Activated T-helper 17 cell treated with anti-CD3 and anti-CD28 coated beads, Interleukin-2, amount 50 U/mL, for 72 hours (primary cell): ENCODE measurements at places on chromosomes 7 and 10.

DNA sequence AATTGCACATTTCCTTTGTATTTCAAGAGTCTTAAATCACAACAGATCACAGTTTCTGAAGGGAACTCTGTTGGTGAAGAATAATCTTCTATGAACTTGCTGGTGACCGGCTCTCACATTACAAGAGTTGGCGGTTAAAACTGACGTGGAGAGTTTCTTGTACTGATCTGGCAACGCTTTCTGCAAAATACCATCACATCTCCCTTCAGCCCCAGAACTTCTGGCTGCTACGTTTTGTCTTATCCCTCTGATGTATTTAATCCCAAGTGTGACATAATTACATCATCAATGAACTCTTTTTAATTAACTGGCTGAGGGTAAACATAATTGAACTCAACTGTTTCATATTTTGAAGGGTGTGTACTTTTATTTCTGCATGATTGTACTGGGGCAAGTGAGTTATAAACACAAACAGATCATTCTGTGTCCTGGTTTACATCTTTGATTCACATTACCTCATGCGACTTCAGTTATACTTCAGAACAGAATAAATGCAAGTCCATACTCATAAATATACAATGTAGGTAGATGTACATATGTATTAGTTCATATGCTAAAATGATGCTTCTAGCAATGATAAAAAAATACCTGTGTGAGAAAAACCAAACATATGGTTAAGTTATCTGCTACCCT lies 105.1 kb upstream of the NPVF start:
- H3K36me3 ChIP-seq, result no peaks in the 10 kb centered on the region
- no peaks in the 10 kb centered on the region for H3K4me1 ChIP-seq
- ATAC-seq, result no peak

- H3K27me3 ChIP-seq, result peaks cover 21% of the 10 kb centered on the region
- peak overlapping the region; percentile 94 for H3K27ac ChIP-seq
- ATAC-seq, result no peak
- H3K4me1 ChIP-seq, result peaks cover 21% of the 10 kb centered on the region
Observed at GRCh38 chr10:101043363-101043707, 12.3 kb downstream of the SFXN3 start.

DNA sequence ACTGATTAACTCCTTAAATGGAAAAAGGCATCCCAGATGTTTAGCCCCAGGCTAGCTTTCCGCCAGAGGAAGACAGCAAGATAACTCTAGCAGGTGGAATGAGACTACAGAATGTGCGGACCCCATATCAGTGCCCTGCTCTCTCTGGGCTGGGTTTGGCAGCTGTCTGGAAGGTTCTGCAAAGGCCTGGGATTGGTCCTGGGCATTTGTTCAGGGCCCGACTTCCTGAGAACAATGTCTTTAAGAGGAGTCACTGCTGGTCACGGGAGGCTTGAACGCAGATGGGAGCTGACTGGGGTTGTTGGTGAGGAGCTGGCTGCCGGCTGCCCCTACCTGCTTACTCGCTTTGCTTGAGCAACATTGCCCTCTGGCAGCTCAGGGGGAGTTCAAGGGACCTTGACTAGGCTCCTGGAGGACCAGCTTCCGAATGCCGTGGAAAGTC lies 130.6 kb upstream of the BTBD16 start:
- H3K36me3 ChIP-seq, result no peaks in the 10 kb centered on the region
- no peak overlapping the region for H3K4me3 ChIP-seq
- ATAC-seq, result no peak
- no peaks in the 10 kb centered on the region for H3K4me1 ChIP-seq
- H3K27ac ChIP-seq, result no peak overlapping the region

- ATAC-seq, result no peak
- H3K27me3 ChIP-seq, result peaks cover 6% of the 10 kb centered on the region
- no peaks in the 10 kb centered on the region for H3K4me1 ChIP-seq
- no peak overlapping the region for H3K4me3 ChIP-seq
- H3K36me3 ChIP-seq, result no peaks in the 10 kb centered on the region
- H3K27ac ChIP-seq, result no peak overlapping the region
Observed at GRCh38 chr7:50637725-50638643, 72.8 kb upstream of the DDC start.

DNA sequence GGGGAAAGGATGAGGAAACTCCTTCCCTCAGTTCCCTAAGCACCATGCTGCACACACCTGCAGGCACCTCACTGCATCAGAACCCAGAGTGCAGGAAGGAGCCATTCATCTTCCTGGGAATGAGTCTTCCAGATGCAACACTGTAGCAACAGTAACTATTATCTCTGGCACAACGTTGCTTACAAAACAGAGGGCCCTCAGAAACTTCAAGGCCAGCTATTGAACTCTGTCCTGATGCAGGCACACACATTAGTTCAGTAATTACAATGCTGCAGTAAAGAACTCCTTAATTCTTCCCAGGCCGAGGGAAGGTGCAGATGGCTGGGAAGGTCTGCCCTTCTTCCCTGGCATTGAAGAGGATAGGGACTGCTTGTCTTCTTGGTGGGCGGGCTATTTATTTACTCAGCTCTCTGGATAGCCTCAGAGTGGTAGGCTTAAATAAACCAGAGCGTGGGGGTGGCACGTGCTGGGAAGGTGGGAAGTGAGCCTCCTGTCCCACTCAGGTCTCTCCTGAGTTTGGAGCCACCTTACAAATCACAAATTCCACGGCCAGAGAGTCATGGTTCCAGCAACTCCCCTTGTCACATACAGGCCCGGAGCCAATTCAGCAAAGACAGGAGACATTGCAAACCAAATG lies 125.1 kb upstream of the JCAD start:
- H3K4me1 ChIP-seq, result no peaks in the 10 kb centered on the region
- no peak for ATAC-seq
- H3K36me3 ChIP-seq, result no peaks in the 10 kb centered on the region
- peaks cover 9% of the 10 kb centered on the region for H3K27me3 ChIP-seq
- H3K4me3 ChIP-seq, result no peak overlapping the region

GRCh38 chr10:123669886-123670285 lies 3.7 kb downstream of the GPR26 start:
- peaks cover 21% of the 10 kb centered on the region for H3K27me3 ChIP-seq
- no peaks in the 10 kb centered on the region for H3K4me1 ChIP-seq
- no peak overlapping the region for H3K4me3 ChIP-seq
- no peak overlapping the region for H3K27ac ChIP-seq
- ATAC-seq, result no peak

GRCh38 chr10:109862041-109862440 lies 61.3 kb downstream of the XPNPEP1 start:
- peaks cover 48% of the 10 kb centered on the region for H3K36me3 ChIP-seq
- no peak for ATAC-seq
- no peaks in the 10 kb centered on the region for H3K27me3 ChIP-seq
- no peaks in the 10 kb centered on the region for H3K4me1 ChIP-seq

DNA sequence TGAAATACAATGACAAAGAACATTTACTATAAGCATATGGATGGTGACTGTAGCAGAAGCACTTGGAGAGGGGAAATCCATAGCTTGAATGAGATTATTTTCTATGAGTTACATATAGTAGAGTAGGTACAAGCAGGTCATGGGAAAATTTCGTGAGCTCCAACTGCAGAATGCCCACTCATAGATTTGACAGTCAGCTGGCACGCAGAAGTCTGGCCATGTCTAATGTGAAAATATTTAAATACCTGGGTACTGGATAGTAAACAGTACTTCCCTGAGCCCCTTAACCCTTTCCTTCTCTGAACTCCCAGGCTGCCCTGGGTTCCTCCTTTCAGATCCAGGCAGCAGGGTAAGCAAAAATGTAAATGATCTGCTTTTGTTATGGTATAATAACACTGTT lies 209.7 kb downstream of the OTUD1 start:
- H3K27me3 ChIP-seq, result peaks cover 6% of the 10 kb centered on the region
- H3K4me1 ChIP-seq, result no peaks in the 10 kb centered on the region
- no peak overlapping the region for H3K27ac ChIP-seq

- H3K4me1 ChIP-seq, result peaks cover 34% of the 10 kb centered on the region
- ATAC-seq, result peak; percentile 56
- H3K36me3 ChIP-seq, result peaks cover 16% of the 10 kb centered on the region
- peak overlapping the region; percentile 52 for H3K27ac ChIP-seq
- H3K27me3 ChIP-seq, result peaks cover 2% of the 10 kb centered on the region
Observed at GRCh38 chr10:12353399-12354242, 4.3 kb downstream of the CAMK1D start.

DNA sequence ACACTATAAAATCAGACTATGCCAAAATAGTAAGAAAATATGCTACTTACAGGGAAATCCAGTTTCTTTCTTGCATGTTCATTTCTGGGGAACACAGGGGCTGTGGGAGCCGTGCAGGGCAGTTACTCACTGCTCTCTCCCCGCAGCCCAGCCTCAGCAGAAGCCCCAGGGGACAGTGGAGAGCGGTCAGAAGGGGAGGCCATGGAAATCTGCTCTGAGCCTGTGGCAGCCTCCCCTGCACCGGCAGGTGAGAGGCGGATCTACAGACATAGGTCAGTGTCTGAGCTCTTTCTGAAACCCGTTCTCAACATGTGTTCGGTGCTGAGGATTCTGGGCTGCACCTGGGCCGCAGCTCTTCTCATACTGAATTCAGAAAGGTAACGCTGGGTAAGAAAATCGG lies 2.9 kb downstream of the ZNF511 start:
- peaks cover 44% of the 10 kb centered on the region for H3K36me3 ChIP-seq
- H3K4me1 ChIP-seq, result peaks cover 15% of the 10 kb centered on the region
- H3K27me3 ChIP-seq, result no peaks in the 10 kb centered on the region

- no peaks in the 10 kb centered on the region for H3K4me1 ChIP-seq
- H3K27me3 ChIP-seq, result no peaks in the 10 kb centered on the region
- no peak for ATAC-seq
- H3K27ac ChIP-seq, result no peak overlapping the region
- H3K36me3 ChIP-seq, result no peaks in the 10 kb centered on the region
Observed at GRCh38 chr10:21364196-21365114, 161.0 kb downstream of the SKIDA1 start.

- H3K36me3 ChIP-seq, result peaks cover 6% of the 10 kb centered on the region
- no peak overlapping the region for H3K4me3 ChIP-seq
- no peaks in the 10 kb centered on the region for H3K4me1 ChIP-seq
- H3K27ac ChIP-seq, result no peak overlapping the region
Observed at GRCh38 chr7:548401-548800, 28.8 kb upstream of the PDGFA start.

DNA sequence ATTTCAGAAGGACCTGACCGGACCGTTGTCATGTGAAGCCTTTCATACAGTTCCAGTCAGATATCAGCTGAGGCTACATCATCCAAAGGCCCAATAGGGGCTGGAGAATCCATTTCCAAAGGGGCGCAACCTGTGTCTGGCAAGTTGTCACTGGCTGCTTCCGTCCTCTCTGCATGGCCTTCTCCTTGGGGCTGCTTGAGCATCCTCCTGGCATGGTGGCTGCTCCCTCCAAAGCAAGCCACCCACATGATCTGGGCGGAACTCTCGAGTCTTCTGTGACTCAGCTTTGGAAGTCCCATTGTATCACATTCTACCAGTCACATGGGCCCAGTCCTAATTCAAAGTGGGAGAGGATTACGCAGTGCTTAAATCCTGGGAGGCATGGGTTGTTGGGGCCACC lies 207.0 kb upstream of the SHH start:
- H3K4me3 ChIP-seq, result no peak overlapping the region
- H3K4me1 ChIP-seq, result no peaks in the 10 kb centered on the region
- H3K27ac ChIP-seq, result no peak overlapping the region
- no peaks in the 10 kb centered on the region for H3K36me3 ChIP-seq
- peaks cover 19% of the 10 kb centered on the region for H3K27me3 ChIP-seq

DNA sequence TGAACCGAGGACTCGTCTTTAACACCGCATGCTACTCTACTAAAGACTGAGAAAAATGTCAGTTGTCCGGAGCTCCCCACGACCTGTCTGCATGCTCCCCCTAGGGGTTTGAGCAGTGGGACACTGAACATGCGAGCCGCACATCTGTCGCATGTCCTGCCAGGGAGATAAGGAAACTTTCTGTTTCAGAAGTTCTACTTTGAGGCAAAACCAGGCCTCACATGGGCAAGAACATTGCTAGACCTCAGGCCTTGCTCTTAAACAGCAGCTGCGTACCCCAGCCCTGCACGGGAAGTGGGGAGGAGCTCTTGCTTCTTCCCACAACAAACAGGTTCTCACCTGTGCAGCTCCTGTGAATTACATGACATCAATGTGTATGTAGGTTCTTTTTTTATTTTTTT lies 30.3 kb upstream of the HERPUD2 start:
- peak overlapping the region; percentile 40 for H3K4me3 ChIP-seq
- ATAC-seq, result no peak
- no peaks in the 10 kb centered on the region for H3K36me3 ChIP-seq
- no peak overlapping the region for H3K27ac ChIP-seq

GRCh38 chr7:4129481-4130122 lies 552.5 kb upstream of the FOXK1 start:
- no peak overlapping the region for H3K4me3 ChIP-seq
- no peak overlapping the region for H3K27ac ChIP-seq
- H3K36me3 ChIP-seq, result no peaks in the 10 kb centered on the region

- no peaks in the 10 kb centered on the region for H3K36me3 ChIP-seq
- no peak for ATAC-seq
- no peak overlapping the region for H3K27ac ChIP-seq
- H3K27me3 ChIP-seq, result no peaks in the 10 kb centered on the region
Observed at GRCh38 chr10:68301790-68302502, 29.9 kb upstream of the HNRNPH3 start.

GRCh38 chr7:128275681-128276080 lies 34.6 kb downstream of the LEP start:
- no peak for ATAC-seq
- H3K4me1 ChIP-seq, result no peaks in the 10 kb centered on the region
- no peak overlapping the region for H3K4me3 ChIP-seq
- no peaks in the 10 kb centered on the region for H3K36me3 ChIP-seq
- peaks cover 9% of the 10 kb centered on the region for H3K27me3 ChIP-seq

- H3K36me3 ChIP-seq, result no peaks in the 10 kb centered on the region
- H3K4me3 ChIP-seq, result no peak overlapping the region
- H3K27ac ChIP-seq, result no peak overlapping the region
- no peaks in the 10 kb centered on the region for H3K27me3 ChIP-seq
Observed at GRCh38 chr7:119711104-119711503, 561.9 kb upstream of the KCND2 start.

- H3K27ac ChIP-seq, result no peak overlapping the region
- H3K36me3 ChIP-seq, result no peaks in the 10 kb centered on the region
- H3K4me3 ChIP-seq, result no peak overlapping the region
Observed at GRCh38 chr7:157558516-157558874, 221.7 kb downstream of the DNAJB6 start.

DNA sequence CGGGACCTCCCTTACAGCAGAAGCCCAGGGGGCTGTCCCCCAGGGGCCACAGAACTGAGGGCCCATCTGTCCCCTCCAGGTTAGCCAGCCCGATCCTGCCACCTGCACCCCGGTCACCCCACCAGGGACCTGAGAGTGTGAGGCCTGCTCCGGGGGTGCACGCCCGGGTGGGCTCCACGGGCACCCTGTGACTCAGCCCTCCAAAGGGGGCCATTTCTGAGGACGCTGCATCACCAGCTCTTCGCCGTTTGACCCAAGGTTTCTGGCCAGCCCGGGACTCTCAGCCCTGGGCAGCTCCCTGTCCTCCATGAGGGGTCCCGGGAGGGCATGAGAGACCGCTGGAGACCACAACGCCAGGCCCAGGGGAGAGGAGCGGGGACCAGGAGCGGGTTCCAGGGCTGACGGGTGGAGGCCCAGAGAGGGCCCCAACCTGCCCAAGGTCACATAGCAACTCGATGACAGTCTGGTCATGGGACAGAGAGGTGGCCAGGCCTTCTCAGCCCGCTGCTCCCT lies 79.3 kb downstream of the ELFN1 start:
- peaks cover 9% of the 10 kb centered on the region for H3K27me3 ChIP-seq
- H3K4me1 ChIP-seq, result no peaks in the 10 kb centered on the region

- peak overlapping the region; percentile 77 for H3K4me3 ChIP-seq
- no peak overlapping the region for H3K27ac ChIP-seq
- H3K4me1 ChIP-seq, result peaks cover 5% of the 10 kb centered on the region
- no peaks in the 10 kb centered on the region for H3K36me3 ChIP-seq
- ATAC-seq, result no peak
Observed at GRCh38 chr7:94656658-94656924, 658 bp upstream of the SGCE start.

- peaks cover 4% of the 10 kb centered on the region for H3K4me1 ChIP-seq
- H3K36me3 ChIP-seq, result no peaks in the 10 kb centered on the region
- H3K27ac ChIP-seq, result peak overlapping the region; percentile 68
- peak; percentile 75 for ATAC-seq
- H3K27me3 ChIP-seq, result no peaks in the 10 kb centered on the region
Observed at GRCh38 chr10:22367471-22367870, 22.2 kb downstream of the SPAG6 start.
